ENCODE measurements at places on chromosomes 16 and 17. TPM values are rescaled to one million over a fixed set of nuclear protein-coding genes. Genes with fewer than 3 reads are reported as not detected.
A peak's percentile ranks its signal among the peaks of the same experiment; 100 is the strongest.

DNA sequence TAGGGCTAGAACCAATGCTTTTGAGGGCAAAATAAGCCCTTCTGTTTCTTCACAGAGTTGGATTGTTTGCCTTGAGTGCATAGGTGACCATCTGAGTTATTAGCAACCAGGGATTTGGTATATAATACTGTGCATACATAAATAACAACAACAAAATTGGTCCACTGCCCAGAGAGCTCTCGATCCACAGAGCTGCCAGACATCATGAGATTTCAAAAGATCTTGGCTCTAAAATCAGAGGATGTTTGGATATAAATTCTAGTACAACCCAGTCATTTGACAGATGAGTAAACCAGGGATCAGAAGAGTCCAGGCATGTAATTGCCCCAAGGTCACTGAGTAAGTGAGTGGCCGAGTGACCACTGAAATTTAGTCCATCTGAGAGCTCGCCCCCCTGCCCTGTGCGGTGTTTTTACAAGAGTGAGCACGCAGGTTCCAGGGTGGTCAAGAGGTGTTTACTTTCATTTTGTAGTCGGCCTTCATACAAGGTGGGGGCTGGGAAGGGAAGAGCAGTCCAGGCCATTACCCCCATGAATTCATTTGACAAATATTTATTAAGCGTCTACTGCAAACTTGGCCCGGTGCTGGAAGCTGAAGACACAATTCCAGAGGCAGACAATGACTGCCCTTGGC lies 1.8 kb upstream of the MT2A start:
- peak; percentile 46 for DNase-seq

- no peak for DNase-seq
Measured at GRCh38 chr16:62035115-62036092, 834 bp downstream of the CDH8 start.

DNA sequence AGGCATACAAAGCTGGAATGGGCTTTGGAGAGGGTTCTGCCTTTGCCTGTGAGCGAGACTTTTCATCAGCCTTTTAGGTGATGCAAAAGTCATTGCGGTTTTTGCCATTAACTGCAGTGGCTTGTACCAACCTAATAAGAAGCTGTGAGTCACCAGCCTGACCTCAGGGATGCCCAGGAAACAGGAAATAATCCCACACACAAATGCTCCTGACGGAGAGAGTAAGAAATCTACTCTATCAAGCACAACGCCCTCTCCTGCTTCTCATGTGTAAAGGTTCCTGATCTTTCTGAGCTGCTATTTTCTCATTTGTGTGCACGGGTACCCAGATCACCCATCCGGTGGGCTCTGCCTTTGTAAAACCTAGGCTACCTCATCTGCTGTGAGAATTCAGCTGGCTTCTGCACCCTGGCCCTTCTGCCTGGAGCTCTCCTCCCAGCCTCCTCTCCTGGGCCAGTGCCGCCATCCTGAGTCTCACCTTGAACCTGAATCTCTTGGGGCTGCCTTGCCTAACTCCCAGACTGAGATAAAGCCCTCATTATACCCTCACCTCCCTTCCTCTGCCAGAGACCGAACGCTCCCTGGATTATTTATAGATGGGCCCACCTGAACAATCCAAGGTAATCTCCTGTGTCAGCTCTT lies 299.7 kb downstream of the C16orf95 start:
- no peak for DNase-seq

DRC3 gene
- 2.0 TPM for total RNA-seq

PLEKHH3 gene
- total RNA-seq: 18.1 TPM

DNA sequence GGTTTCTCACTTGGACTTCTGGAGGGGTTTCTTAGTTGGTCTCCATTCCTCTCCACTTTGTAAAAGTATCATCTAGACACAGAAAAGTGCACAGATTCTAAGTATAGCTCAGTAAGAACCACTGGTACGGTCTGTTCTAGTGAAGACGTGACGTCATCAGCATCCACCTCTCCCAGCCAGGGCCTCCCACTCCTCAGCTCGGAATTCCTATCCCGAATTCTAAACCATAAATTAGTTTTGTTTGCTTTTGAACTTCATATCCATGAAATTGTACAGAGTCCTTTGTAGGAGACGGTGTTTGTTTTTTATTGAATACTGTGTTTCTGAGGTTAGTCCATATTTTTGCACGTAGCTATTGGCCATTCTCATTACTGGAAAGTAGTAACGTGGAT lies 25.5 kb downstream of the FOXK2 start:
- DNase-seq: no peak

GRCh38 chr16:2904922-2905240 lies 6.8 kb upstream of the FLYWCH1 start:
- peak; percentile 53 for DNase-seq

DNA sequence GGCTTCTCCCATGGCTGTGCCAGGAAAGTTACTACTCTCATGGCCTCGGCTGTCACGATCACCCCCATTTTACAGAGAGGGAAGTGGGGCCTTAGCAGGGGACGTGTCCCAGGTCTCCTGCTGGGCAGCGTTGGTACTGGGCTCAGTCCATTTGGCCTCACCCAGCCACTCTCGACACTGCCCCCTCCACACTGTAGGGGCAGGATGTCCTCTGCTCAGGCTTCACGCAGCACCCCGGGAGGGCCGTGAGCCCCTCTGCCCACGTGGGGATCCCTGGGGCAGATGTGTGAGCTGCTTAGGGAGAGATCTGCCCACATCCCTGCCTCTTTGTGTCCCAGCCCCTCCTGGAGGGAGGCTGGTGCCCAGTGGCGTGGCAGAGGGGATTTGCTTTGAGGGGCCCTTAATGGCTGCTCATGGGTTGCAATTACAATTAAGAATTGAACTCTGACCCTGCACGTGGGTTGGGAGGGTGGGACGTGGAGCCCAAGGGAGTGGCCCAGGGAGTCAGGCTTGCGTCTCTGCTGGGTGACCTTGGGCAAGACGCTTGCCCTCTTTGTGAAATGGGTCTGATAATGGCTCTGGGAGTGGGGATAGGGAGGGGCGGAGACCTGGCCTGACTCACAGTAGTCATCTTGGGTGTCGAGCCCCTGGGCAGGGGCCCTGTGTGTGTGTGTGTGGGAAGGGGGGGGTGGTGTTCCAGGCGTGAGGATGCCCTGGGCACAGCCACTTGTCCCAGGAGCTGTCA lies 2.3 kb upstream of the KCNJ12 start:
- no peak for DNase-seq

- peak; percentile 72 for DNase-seq
Measured at GRCh38 chr16:75265911-75266701, 14.7 kb upstream of the BCAR1 start.

TRAF4 gene
- total RNA-seq: 9.8 TPM

KRT17 gene
- not detected for total RNA-seq

- DNase-seq: peak; percentile 68
Measured at GRCh38 chr17:4739122-4740024, at the start of the genes CXCL16 and ZMYND15. Gene CXCL16 (minus strand): TSS chr17:4739928. CDS start chr17:4739339, 589 bp downstream. Gene ZMYND15 (plus strand): TSS chr17:4739833. CDS start chr17:4740549, 716 bp downstream.

NPIPB8 gene
- total RNA-seq: 0.73 TPM

CTF1 gene
- total RNA-seq: 6.8 TPM

DNA sequence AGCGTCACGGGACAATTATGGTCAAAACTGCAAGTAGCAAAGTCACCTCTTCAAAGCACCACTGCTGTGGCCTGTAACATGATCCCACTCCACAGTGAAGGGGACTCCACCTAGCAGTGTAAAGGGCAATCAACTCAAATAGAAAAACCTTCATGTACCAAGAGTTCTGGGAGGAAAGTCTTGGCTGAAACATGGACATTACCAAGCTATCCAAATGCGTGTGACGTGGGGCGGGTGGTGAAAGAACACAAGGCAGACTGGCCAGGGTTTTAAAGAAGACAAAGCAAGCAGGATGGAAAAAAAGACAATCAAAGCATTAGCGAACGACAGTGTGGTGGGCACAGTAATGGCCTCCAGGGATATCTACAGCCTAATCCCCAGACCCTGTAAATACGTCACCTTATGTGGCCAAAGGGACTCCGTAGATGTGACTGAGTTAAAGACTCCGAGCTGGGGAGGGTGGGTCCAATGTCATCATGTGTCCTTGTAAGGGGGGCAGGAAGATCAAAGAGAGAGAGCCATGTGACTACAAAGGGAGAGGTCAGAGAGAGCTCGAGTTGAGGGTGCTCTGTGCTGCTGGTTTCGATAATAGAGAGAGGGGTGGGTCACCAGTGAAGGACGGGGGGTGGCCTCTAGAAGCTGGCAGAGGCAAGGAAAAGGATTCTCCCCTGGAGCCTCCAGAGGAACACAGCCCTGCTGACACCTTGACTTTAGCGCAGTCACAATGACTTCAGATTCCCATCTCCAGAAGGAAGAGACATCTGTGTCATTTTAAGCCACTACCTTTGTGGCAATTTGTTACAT lies 6.0 kb downstream of the HSDL1 start:
- DNase-seq: no peak

SEPTIN12 gene
- total RNA-seq: not detected

DNA sequence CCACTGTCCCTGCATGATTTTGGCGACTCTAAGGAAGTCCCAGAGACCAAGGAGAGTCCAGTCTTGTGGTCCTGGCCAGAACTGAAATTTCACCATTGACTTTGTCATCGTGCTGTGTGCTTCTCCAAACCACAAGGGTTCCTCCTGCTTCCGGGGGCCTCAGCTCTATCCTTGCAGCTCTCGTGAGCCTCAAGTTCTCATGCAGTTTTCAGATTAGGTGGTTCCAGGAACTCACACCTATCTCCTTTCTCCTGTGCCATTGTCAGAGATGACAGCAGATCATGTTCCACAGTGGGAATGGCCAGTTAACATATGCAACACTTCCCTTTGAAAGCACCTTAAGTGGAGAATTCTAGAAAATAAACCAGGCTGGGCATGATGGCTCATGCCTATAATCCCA lies 97.9 kb upstream of the CRHR1 start:
- no peak for DNase-seq

SYNGR2 gene
- 73.4 TPM for total RNA-seq

KRT20 gene
- total RNA-seq: not detected

TBC1D24 gene
- total RNA-seq: 15.1 TPM

GRCh38 chr17:66542129-66542966 lies 239.9 kb downstream of the PRKCA start:
- no peak for DNase-seq

DNA sequence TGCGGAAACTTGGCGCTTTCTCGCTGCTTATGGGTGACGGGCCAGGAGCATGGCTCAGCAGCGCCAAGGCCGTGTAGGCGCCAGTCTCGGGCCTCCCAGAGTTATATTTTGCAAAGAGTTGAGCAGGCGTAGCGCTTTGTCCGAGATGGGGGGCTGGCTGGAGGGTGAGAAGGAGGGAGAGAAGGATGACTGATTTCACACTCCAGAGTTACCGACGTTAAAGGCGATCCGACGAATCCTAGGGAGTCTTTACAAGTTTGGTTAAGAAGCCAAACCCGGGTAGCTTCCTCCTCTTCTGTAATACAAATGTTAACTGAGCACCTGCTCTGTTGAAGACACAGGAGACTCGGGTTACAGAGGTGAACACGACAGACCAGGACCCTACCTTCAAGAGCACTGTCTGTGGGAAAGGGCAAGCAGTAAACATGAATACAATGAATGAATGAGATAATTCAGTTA lies 782 bp downstream of the POLR2A start:
- no peak for DNase-seq

TOM1L1 gene
- total RNA-seq: 10.0 TPM

CA5A gene
- not detected for total RNA-seq

MMP28 gene
- 5.0 TPM for total RNA-seq

KCNJ12 gene
- 16.5 TPM for total RNA-seq

DNA sequence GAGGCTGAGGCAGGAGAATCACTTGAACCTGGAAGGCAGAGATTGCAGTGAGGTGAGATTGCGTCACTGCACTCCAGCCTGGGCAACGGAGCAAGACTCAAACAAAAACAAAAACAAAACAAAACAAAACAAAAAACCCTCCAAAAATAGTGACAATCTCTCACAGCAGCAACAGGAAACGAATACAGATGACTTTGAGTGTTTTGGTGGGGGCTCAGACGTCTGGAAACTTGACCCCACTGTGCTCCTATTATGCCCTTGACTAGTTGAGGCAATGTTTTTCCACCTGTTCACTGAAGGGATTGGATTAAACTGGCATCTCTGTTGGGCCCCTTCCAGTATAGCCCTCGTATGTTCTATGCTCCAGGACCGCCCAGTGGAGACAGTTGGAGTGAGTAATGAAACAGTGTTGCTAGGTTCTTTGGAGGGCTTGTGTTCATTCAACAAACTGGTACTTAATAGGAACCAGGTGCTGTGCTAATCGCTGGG lies 167.0 kb downstream of the UTP18 start:
- DNase-seq: no peak

NPIPB4 gene
- total RNA-seq: 37.3 TPM

DNA sequence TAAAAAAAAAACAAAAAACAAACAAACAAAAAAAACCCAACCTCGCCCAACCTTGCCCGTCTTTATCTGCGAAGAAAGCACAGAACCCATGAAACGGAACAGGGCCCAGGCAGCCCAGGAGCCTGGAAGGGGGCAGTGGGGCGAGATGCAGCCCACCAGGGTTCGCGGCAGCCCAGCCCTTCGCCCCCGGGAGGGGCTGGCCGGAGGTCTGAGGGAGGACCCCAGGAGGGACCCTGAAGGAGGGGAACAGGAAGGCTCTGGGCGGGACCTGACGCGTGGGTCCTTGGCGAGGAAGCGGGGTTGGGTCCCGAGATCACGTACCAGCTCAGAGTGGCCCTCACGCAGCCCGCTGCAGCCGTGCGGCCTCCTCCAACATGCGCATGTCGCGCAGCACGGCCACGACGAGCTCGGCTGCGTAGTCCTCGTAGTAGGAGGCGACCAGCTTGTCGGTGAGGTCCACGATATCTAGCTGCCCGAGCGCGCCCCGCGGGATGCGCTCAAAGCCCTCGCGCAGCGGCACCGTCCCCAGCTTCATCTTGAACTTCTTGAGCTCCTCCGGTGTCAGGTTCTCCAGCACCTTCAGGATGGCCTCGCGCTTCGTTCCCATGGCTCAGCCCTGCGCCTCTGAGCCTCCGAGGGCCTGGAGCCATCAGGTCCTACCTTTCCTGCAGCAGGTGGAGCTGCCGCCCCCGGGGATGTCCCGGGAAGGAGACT lies at the start of gene PYDC1:
Gene PYDC1, minus strand, starts transcription at position 714 of the 714 bp plus-strand sequence. Its CDS starts 107 bp downstream, at position 607.
- DNase-seq: no peak

- DNase-seq: no peak
Measured at GRCh38 chr17:79261355-79262072, 186.9 kb downstream of the ENGASE start.

All from left cardiac atrium (tissue), 4 donors.